Activated CD4-positive, alpha-beta T cell treated with anti-CD3 and anti-CD28 coated beads, Interleukin-2, amount 50 U/mL, for 16 hours (primary cell): ENCODE measurements at places on chromosomes 6 and 20.
A peak's percentile ranks its signal among the peaks of the same experiment; 100 is the strongest.

GRCh38 chr20:5746064-5746463 is 4.1 kb upstream of the SHLD1 start:
- DNase-seq: no peak

GRCh38 chr20:10551732-10552724 is 116.9 kb downstream of the SLX4IP start:
- no peak for DNase-seq

DNA sequence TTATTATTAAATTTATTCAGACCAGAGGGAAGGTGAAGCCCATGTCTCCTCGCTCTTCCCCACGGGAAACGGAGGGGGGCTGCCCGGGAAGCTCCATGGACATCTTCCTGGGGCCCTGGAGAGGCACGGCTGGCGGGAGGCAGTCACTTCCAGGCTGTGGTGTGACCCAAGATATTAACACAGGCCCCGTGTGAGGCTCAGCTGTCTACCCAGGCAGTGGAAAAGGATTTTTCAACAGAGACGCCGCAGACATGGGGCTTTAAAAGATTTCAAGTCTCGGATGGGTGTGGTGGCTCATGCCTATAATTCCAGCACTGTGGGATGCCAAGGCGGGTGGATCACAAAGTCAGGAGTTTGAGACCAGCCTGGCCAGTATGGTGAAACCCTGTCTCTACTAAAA is 117.9 kb downstream of the ERMARD start:
- no peak for DNase-seq

DNA sequence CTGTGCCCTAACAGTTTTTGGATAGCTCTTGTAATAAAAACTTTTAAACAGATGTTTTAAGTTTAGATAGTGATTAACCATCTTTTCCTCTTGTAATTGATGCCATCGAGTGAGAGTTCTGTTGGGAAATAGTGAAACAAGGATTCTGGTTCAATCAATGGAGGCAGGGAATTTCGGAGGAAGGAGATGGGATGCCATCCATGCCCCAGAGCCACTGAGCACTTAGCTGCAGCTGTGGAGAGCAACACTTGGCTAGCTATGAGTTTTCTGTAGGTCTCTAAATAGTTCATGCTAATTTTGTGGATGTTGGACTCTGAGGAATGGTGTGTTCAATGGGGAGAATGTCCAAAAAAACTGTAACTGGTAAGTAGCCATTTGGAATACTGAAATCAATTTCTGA is 16.7 kb downstream of the CBFA2T2 start:
- no peak for DNase-seq

DNA sequence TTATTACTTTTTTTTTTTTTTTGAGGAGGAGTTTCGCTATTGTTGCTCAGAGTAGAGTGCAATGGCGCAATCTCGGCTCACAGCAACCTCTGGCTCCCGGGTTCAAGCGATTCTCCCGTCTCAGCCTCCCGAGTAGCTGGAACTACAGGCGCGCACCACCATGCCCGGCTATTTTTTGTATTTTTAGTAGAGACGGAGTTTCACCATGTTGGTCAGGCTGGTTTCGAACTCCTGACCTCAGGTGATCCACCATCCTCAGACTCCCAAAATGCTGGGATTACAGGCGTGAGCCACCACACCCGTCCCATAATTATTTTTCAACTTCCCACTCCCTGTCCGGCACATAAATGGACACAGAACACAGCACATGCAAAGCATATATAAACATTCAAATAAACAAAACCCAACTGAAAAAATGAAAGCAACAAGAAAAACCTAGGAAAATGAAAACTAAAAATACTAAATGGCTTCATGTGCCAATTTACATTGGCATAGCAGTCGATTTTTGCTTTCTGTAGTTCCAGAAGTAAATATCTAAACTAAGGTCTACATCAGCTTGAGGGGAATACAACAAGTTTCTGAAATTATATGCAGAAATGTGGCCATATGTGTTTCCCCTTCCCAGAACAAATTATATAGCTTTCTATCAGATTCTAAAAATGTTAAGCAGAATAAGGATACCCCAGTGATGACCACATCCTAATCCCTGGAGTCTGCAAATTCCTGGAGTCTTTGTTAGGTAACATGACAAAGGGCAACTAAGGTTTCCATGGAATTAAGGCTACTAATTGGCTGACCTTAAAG is 113.9 kb downstream of the HFE start:
- DNase-seq: no peak

DNA sequence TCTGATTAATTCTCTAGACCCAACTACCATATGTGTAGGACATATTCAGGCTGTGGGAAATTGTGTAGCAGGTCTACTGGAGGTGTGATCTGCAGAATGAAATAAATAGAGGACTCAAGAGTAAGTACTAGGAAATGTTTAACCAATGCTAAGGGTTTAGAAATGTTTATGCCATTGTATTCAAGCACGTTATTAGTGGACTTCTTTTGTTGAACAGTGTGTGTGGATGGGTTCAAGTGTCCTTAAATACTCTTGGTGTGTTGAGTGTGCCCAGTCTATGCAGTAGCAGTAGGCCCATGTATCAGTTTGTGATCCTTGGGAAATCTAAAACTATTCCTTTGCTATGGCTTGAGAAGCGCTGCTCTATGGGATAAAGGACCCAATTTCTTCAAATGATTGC is 112.1 kb downstream of the FARS2 start:
- no peak for DNase-seq

- DNase-seq: no peak
Observed at GRCh38 chr6:132476688-132477087, 36.2 kb downstream of the STX7 start.

DNA sequence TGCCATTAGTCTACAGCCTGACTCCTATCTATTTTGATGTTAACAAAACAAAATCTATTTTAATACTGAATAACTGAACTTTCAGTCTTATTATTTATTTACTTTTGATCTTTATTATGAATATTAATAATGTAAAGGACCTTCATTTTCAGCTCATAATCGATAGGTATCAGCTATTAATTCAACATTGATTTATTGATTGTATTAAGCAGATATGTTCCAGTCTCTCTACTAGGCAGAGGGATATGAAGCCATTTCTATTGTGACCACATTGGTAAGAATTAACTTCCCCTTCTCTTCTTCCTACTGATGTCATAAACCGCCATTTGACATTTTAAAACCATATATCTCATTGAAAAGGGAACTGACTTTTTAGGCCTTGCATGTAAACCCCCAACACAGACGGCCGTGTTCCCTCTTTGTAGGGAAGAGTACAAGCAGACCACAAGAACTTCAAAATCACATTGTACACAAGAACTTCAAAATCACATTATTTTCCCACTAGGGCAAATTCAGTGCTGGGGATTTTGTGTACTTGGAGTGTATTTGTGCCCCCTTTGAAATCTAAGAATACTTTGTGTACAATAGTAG is 69.5 kb upstream of the FABP7 start:
- DNase-seq: no peak

DNA sequence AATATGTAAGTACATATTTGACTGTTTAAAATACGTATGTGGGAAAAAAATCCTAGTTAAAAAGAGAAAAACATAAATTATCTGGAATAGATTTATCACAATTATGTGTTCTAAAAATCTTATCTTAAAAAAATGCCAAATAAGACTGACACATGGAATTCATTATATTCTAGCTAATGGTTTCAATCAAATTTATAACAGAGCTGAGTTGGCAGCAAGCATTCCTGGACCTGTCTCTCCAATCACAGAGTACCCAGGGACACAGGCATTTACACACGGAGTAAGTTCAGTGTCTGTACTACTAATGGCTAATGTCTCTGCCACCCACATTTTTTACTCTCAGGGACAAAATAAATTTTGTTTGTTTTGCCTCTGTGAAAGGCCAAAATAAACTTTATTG is 122.3 kb downstream of the RPS12 start:
- no peak for DNase-seq

DNA sequence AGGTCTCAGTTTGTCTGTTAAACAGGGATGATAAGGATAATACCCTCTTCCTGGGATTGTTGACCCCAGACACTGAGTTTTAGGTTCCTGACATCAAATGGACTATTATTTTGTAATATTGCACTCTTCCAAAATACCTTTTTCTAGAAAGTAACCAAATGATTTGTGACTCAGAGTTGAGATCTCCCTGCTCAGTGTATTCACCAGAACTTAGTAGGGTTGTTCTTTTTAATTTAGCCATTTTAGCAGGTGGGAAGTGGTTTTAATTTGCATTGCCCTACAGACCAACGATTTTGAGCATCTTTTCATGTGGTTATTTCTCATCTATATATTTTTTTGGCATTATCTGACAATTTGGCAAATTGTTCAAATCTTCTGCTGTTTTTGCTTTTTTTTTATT is 75.1 kb downstream of the TMEM242 start:
- DNase-seq: no peak

DNA sequence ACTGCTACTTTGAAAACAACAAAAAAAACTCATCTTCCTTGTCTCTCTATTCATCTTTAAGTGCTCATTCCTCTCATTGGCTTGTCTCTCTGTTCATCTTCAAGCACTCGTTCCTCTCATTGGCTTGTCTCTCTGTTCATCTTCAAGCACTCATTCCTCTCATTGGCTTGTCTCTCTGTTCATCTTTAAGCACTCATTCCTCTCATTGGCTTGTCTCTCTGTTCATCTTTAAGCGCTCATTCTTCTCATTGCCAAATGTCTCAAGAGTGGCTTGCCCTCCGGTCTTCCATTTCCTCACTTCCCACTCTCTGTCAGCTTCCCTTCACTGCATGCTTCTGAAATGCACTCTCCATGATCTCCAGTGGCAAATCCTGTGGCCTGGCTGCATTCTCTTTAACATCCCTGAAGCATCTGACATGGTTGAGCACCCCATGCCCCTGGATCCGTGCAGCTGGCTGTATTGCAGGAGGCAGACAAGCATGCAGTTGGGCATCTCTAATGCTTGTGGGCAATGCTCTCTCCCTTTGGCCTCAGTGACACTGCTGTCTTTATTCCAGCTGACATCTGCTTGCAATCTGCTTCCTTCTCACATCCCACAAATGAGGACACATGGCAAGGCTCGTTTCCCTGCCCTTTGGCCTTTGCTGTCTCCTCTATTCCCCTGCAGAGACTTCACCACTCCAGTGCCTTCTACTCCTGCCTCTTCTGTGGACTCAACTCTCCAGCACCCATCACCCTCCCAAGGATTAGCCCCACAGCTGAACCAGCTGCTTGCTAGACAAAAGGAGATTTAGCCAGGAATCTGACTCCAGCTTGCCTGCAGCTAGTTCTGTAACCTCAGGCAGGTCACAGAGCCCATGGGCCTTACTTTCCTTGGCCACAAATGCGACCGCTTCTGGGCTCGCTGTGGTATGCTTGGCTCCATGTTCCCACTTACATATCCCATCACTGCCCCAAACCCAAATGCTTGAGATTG is 143.2 kb upstream of the SNX9 start:
- no peak for DNase-seq

DNA sequence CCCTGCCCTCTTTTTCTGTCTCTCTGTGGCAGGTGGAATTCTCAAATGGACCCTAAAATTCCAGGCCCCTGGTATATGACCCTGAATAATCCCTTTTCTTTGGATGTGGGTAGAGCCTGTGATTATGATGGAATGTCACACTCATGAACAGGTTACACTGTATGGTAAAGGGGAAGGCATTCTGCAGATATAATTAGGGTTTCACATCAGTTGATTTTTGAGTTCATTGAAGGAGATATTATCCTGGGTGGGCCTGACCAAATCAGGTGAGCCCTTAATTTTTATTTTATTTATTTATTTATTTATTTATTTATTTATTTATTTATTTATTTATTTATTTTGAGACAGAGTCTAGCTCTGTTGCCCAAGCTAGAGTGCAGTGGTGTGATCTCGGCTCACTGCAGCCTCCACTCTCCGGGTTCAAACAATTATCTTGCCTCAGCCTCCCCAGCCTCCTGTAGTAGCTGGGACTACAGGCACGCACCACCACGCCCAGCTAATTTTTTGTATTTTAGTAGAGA is 13.7 kb upstream of the STMND1 start:
- no peak for DNase-seq

- DNase-seq: no peak
Observed at GRCh38 chr6:167125410-167125809, 2.5 kb downstream of the CCR6 start.

GRCh38 chr20:10171864-10172751 is 46.5 kb upstream of the SNAP25 start:
- peak; percentile 44 for DNase-seq

- no peak for DNase-seq
Observed at GRCh38 chr6:144413418-144413817, 128.3 kb downstream of the UTRN start.

- DNase-seq: no peak
Observed at GRCh38 chr6:113031591-113032238, 684.6 kb downstream of the RFPL4B start.

DNA sequence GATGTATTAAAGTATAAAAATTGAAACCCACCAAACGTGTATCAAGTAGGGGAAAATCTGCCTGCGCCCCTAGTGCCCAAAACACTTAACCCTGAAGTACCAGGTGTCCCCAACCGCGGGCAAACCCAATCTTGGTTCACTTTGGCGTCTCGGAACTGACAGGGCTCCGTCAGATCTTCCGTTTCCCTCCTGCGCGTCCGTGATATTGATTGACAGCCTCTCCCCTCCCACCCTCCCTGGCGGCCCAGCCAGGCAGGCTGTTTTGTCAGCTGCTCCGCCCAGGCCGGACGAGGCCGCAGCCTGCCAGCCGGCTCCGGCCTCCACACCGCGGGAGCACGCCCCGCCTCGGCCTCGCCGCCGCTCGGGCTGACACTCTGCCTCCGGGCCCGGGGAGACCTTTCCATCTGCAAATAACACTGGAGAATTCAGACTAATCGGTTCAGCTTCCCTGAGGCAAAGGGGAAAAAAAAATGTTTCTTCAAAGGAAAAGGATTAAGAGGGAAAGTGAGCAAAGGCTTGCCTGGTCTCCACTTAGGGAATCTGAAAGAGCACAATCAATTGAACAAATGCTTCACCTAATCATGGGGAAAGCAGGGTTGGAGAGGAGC is 234.9 kb upstream of the MCHR2 start:
- peak; percentile 89 for DNase-seq

DNA sequence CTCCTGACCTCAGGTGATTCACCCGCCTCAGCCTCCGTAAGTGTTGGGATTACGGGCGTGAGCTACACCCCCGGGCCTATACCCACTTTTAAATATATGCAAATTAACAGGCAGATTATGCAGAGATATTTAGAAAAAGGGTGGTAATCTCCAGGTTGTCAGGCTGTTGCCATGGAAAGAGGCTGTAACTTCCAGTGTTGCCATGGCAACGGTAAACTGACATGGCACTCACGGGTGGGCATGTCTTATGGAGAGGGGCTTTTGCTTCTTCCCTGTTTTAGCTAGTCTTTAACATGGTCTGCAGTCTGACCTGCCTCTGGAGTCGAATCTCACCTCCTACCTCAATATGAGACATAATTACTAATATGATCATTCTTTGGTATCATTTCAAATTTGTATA is 44.9 kb downstream of the ZNF334 start:
- no peak for DNase-seq
